Karpas-422 (cell line): ENCODE measurements at places on chromosomes 13 and 19. TPM values are rescaled to one million over a fixed set of nuclear protein-coding genes. Genes with fewer than 3 reads are reported as not detected.
A peak's percentile ranks its signal among the peaks of the same experiment; 100 is the strongest.

Gene KCNK6
- total RNA-seq, result not detected in 2 replicates

Gene PRR22
- total RNA-seq, result 0.29 TPM in 1 of 2 replicates, not detected in the other

Gene ZNF266
- 21.4 and 54.3 TPM in 2 replicates for total RNA-seq

Gene ZNF132
- total RNA-seq, result not detected in 2 replicates

DNA sequence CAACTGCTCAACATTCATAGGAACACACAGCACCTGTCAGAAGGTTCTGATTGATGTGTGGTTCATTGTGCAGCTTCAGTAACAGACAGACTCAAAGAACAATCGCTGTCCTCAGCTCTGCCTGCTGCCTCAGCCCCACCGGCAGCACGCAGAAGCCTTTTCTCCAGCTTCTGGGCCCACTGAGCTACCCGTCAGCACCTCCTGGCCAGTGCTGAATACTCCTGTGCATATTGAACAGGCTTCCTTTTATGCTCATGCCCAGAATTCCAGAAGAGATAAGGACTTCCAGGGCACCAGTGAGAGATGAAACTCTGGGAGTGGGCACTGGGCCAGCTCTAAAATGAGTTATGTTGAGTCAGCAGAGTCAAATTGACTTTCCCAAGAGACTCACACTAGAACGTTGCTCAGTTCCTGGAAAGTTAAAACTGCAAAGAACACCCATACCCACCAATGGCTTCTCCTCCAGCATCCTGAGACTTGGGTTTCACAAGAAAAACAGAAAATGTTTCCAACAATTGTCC is 119.3 kb downstream of the COL4A1 start:
- DNase-seq, result no peak

DNA sequence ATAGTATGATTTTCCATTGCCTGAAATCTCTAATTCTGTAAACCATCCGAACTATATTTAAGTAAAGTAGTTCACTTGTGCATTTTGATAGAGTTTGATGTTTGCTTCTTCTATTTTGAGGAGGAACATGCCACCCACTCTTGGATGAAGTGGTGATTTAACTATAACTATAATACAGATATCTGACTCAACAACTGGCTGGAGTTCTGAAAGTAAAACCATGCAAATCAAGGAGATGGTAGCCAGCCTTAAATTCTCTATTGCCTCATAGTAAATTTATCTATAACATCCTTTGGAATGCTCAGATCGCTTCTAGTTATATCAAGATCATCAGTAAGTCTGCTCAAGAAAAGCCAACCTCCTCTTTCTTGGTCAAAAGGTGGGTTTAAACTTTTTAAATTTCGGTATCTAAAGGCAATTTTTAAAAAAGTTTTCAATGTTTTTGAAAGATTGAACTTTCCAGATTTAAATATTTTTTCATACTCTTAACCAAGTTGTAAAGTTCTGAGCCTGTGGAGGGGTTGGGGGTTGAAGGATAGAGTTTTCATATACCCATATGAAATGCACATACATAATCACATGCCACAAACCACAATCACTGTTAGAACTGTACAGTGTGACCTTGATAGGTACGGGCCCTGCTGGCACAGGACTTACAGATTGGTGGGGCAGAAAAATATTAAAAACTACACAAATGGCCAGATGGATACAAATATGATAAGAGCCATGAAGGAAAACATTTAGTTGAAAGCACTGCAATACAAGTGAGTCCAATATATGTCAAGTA is 90.5 kb upstream of the RFC3 start:
- DNase-seq, result peak; percentile 83

- DNase-seq, result peak; percentile 98
Measured at GRCh38 chr13:76991796-76992547, at the start of gene CLN5. Gene CLN5 (plus strand): TSS chr13:76992081. CDS start chr13:76992099, 18 bp downstream.

GRCh38 chr19:3367628-3368440 is 1.5 kb downstream of the NFIC start:
- no peak for DNase-seq

DNA sequence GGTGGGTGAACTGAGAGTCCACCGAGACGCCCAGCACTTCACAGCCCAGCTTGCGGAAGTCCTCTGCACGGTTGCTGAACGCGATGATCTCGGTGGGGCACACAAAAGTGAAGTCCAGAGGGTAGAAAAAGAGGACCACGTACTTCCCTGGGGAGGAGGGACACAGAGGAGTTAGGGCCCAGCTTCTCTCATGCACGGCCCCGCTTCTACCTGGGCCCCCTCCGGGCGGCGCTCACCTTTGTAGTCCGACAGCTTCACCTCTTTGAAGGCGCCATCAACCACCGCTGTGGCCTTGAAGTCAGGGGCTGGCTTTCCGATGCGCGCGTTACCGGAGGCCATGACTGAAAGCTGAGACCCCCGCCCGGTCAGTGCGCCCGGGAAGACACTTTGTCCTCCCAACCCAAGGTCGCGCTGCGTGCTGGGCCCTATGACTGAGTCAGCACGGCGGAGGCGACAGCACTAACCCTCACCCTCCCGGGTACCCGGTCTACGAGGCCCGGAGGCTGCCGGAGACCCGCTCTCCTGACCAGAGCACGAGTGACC is 606 bp downstream of the PRDX2 start:
- peak; percentile 62 for DNase-seq

- DNase-seq, result no peak
Measured at GRCh38 chr13:71625694-71626093, 241.3 kb downstream of the DACH1 start.

- no peak for DNase-seq
Measured at GRCh38 chr13:88124142-88124541, 453.0 kb downstream of the SLITRK5 start.

DNA sequence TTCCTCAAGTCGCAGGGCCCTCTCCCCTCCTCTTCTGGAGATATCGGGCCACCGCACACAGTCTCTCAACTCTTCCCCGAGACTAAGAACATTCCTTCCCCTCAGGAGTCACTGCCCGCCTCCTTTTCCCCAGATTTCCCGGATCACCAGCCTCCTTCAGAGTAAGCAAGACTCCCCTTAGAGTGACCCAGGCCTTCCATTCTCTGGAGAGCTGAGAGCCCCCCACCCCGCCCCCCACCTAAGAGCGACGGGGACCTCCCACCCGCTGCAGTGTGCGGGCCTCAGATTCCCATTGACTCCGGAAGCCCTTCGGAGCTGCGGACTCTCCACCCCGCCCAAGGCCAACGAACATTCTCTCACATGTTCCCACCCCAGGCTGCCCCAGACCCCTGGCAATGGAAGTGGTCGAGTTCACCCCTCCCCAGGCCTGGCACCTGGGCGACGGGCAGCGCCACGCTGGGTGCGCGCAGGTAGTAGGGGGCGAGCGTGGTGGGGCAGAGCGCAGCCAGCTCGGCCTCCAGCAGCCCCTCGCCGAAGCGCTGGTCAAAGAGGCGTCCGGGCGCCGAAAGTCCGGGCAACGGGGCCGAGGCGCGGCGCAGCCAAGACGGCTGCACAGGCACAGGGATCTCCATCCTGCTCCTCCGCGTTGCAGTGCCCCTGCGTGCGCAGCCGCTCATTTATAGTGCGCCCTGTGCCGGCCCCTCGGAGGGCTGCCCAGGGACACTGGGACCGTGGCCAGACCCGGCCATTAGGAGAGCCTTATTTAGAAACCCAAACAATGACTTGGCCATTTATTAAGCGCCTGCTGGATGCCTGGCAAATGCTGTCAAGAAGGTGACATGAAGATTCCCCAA is at the start of gene HSPB6:
Gene HSPB6 (minus strand): TSS at position 653 of the 854 bp plus-strand sequence. CDS start 21 bp downstream, at position 632.
- DNase-seq, result no peak

DNA sequence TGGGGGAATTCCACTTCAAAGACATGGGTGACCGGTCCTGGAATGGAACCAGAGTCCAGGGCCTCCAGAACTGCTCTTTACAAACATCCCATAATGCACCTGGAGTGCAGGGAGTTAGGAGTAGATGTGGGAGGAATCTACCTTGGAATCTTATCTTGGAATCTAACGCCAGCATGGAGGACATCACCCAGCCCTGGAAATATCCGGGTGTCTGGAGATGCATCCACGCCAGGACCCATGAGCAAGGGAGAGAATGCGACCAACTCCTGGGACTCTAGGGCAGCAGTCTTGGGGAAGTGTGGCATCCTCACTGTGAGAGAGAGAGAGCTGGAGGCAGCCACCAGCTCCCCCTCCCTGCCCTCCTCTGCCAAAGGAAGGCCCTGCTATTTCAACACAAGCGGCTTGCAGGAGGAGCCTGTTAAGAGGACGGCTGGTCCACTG is 211.8 kb downstream of the UQCRFS1 start:
- DNase-seq, result no peak

DNA sequence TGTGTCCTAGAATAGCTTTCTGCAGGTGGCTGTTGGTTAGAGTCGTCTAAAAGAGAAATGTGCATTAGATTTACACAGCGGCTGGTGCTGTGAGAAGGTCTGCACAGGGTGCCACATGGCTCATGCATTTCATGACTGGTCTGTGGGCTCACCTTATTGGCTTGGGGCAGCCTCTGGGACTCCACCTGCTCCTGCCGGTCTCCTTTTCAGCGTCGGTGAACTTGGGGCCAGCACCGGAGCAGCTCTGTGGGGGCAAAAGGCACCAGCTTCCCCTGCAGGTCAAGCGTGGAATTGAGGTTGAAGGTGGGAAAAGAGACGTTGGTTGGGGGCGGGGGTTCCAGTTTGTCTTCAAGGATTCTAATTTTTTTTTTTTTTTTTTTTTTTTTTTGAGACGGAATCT is 3.1 kb upstream of the PNMA8C start:
- no peak for DNase-seq

DNA sequence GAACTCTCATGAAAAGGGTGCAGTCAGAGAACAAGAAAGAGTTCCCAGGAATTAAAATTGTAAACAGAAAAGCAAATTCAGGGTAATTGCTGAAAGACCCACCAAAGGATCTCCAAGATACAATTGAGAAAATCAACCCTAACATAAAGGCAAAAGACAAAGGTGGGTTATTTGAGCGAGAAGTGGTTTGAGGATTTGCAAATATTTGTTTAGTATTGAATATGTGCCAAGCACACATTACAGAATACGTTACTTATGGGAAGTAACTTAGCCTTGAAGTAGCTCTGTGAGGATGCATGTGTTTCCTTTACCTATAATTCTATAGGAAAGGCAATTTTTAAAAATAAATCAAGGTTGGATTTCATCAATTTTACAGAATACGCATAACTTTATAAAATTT is 10.0 kb upstream of the CEACAM21 start:
- no peak for DNase-seq

- no peak for DNase-seq
Measured at GRCh38 chr13:106241974-106242953, 293.2 kb downstream of the EFNB2 start.
